Choroid plexus epithelial cell (primary cell): ENCODE measurements at places on chromosomes 12 and 14.

- no peak for DNase-seq
Measured at GRCh38 chr14:99330316-99331240, 58.6 kb upstream of the BCL11B start.

DNA sequence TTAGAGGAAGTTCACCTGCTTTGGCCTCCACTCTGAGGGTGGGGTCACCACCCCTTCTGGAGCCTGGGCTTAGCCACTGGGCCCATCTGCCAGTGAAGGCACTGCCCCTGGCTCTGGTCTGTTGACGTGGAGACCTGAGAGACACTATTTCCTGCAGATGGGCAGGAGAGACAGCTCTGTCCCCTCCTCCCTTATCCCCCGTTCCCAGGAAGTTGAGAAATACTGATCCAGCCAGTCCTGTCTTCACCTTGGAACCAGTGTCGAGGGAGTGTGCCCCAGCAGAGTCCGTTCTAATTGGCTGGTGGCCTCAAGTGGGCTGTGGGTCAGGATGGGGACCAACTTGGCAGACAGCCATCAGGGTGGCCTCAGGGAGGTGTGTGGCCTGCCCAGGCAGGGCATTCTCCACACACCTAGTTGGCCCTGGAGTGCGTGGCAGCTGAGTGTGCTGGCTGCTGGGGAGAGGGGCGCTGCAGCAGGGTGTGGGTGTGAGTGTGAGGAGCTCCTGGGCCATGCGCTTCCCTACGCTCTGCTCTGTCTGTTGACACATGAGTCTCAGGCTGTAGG, 25.4 kb downstream of the CLSTN3 start:
- DNase-seq = no peak

DNA sequence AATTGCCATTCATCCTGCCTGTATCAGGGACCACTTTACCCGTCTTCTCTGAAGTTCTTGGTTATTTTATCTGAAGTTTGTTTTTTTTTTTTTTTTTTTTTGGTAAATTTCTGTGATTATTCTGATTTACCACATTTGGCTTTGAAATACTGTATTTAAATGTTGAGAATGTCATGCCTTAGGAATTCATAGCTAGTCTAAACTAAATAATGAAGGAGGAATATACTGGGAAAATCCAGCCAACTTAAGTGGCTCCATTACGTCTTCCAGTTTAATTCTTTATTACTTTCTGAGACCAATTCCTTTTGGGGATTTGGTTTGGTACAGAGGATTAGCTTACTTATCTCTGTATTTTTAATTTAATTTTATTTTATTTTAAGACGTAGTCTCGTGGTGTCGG, 60.3 kb upstream of the KCNMB4 start:
- peak; percentile 15 for DNase-seq

GRCh38 chr14:37122919-37123639, 49.3 kb downstream of the SLC25A21 start:
- DNase-seq = peak; percentile 42

GRCh38 chr14:52325630-52326029, 11.5 kb downstream of the PTGER2 start:
- no peak for DNase-seq

GRCh38 chr12:127619869-127620734, 646.9 kb upstream of the TMEM132C start:
- no peak for DNase-seq

GRCh38 chr12:65830305-65830704, 6.0 kb downstream of the HMGA2 start:
- DNase-seq = peak; percentile 61

DNA sequence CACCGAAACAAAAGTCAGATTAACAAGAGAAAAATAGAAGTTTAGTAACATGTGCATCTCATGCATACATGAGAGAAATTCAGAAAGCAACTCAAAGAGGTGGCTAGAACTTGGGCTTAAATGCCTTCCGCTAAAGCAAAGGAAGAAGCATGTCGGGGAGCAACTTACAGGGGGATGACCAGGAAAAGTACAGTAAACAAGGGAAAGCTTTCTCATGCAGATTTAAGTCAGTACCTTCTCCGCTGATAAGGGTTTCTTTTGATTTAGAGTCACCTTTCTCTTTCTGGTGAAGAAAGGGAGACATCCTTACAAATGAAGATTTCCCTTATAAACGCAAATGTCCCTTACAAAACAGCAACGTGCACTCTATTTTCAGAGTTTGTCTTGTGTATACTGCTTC, 6.0 kb upstream of the RNASE6 start:
- no peak for DNase-seq

DNA sequence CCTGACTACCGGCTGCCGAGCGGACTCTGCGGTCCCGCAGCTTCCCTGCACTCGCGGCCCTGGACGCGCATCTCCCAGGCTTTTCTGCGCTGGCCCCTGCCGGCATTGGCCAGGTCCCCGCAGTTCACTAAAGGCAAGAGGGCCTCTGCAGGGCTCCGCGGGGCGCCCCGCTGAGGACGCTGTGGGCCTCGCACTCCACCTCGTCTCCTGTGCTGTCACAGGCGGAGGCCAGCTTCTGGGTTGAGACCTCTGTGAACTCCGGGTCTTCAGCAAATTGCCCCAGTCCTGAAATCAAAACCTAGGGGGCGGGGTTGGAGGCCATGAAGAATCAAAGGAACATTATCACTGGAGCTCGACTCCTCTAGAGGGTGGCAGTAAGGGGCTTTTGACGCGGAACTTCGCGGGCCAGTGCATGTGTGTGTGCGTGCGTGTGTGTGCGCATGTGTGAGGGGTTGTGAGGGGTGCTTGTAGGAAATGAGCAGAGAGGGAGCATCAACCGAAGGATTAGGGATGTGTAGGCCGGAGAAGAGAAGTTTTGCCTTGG, 68.5 kb upstream of the CAPRIN2 start:
- no peak for DNase-seq

- peak; percentile 76 for DNase-seq
Measured at GRCh38 chr14:68458840-68459469, 333.9 kb downstream of the ZFP36L1 start.

- no peak for DNase-seq
Measured at GRCh38 chr14:65006261-65006721, 19.6 kb downstream of the FNTB start.

DNA sequence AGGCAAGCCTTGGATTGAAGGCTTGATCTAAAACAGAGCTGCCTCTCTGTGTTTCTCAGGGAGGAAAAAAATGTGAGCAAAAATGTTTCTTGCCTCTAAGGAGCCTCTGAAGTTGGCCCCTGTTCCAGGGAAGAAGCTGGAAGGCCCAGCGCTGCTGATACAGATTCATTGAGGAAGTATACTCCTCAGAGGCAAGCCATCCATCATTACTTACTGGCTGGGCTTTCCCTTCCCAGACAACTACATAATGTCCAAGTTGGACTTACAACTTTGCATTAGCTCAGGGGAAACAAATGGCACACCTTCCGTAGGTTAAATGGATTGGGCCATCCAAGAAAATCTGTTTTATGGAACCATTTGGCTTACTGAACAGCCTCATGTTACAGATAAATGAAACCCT, 263.7 kb upstream of the SEL1L start:
- no peak for DNase-seq

- peak; percentile 72 for DNase-seq
Measured at GRCh38 chr12:121811434-121812319, 7.9 kb downstream of the SETD1B start.

GRCh38 chr14:44782775-44783238, 178.9 kb downstream of the KLHL28 start:
- DNase-seq = peak; percentile 13

DNA sequence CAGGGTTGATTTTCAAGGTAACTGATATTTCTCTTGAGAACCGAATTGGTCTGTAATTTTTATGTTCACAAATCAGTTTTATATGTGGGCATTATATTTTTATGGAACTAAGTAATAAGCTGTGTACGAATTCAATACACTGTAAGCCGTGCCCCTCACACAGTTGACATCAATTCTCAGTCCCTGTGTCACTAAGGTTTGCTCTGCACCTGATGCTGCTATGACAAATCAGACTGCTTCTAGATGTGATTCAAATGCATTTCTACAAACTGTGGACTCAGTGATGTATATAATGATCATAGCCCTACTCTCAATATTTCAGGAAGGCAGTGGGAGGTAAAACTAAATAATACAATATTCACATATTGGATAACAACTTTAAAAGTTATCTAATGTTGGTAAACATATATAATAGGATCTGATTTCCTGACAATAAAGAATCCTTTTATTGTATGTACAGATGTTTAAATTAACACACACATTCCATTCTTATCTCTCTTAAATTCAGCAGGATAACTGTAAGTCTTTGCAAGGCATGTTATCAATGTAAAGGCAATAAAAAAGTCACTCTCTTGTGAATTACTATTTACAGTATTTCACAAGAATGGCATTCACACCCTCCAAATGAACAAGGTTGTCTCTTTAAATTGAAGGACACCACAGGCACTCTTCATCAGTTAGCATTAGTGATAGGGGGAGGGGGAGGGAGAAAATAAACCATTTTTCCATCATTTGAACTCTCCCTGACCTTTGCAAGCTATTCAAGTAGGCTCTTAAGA, 87.2 kb upstream of the SOX5 start:
- DNase-seq = no peak

DNA sequence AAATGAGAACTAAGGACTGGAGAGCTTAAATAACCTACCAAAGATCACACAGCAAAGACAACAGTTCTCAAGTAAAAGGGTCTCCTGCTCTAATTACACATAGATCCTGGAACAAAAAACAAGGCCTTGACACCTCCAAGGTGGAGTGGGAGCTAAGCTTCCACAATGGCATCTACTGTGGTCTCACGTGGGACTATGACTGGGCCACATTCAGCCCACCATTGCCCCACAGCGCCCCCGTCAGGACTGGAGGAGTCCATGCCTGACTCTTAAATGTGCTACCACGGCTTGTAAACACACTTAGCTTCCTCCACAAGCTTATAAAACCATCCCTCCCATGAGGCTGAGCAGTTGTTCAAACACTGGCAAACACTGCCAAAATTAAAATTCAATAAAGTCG, 88.5 kb downstream of the GCH1 start:
- no peak for DNase-seq

GRCh38 chr12:84912198-84913128, at the start of gene SLC6A15:
SLC6A15 (minus strand) TSS chr12:84912799; CDS start chr12:84892120, 20,679 bp downstream.
- DNase-seq = peak; percentile 96

DNA sequence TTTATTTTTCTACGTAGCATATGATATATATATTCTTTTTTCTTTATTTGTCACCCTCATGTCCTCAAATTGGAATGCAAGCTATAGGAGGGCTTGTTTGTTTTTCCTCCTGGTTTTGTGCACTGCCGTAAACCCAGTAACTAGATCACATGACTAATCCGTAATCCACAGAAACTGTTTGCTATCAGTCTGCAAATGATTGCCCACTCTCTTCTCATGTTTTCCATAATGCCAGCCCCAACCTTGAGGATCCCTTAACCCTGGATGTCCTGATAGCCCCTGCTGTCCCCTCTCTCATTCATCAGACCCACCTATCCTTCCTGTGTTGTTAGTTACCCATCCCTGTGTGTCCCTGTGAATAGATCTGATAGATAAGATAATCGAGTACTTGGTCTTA, 94.0 kb downstream of the TSPAN9 start:
- DNase-seq = peak; percentile 43

- no peak for DNase-seq
Measured at GRCh38 chr14:58825606-58826005, 187.8 kb downstream of the DACT1 start.

- DNase-seq = no peak
Measured at GRCh38 chr14:24309538-24310264, at the start of gene LTB4R2. LTB4R2 (plus strand) TSS chr14:24310140; CDS start chr14:24310665, 525 bp downstream.

DNA sequence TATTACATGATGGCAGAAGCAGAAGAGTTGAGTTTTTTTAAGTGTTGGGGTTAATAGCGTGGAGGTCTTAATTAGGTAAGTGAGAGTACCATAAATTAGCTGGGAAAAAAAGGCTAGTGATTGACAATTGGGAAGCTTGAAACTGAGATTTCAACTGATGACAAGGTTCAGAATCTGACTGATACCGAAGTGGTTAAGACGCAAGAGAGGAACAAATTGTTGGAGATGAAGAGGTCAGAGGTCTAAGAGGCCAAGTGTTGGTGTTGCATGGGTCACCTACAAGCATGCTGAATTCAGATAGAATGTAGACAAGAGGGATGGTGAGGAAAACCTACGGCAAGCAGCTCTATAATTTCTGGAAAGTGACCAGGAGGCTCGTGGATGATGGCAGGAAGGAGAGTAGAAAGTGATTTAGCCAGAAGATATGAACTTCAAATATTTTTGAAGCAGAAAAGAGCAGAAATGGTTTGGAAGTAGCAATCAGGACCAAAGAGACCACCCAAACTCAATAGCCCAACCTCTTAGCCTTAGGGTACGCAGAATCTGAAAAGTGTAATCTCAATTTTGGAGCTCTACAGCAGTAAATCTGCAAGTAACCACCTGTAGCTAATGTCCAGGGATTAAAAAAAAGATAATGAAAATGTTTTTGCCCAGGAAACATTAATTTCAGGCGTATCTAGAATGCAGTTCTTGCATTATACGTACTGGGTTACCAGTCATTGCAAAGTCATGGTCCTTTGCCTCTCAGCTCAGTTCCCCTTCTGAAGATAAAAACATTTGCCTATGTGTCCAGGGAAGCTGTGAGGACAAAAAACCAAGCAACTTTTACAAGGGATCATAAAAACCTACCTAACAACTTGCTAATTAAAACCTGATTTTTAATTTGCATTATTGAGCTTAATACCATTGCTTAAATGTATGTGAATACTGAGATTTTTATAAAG, 1.7 kb upstream of the TMPO start:
- DNase-seq = no peak

DNA sequence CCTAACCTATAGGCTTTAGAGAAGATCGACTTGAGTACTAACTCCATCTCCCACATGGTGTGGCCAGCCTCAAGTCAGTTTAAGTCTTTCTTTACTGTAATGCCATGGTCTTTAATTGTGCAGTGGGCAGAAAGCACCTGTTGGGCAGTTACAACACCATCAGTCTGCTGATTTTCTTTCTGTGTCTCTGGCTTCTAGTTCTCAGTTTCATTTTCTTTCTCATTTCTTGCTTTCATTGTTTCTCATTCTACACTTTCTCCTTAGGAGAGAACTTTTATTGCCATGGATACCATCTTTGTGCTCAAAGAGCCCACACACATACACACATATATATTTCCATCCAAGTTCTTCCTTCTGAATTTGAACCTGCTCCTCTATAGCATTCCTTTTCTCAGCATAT, 96.1 kb upstream of the SLC16A7 start:
- DNase-seq = no peak

- DNase-seq = peak; percentile 87
Measured at GRCh38 chr12:90978117-90978770, 23.3 kb upstream of the CCER1 start.

DNA sequence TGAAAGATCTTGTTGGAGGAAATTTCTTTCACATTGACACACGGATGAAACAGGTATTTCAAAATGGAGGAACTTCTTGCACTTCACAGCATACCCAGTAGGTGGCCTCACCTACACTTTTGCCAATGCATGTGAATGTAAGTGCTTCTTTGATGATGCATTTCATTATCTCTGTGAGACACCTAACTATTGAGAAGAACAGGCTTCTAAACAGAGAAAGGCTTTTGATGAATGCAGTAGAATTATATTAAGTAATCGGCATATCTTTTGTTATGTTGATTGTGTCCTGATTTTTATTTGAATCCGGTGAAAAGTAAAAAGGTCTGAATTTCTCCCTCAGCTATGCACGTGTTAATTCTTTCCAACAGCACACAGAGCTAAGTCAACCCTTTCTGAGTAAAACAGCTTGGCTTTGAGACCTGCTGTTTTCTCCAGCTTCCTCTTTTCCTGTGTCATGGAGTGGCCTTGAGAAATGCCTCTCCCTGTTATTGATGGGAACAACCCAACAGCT, 399.0 kb downstream of the NAV3 start:
- peak; percentile 81 for DNase-seq

GRCh38 chr12:89999699-90000505, 291.3 kb upstream of the ATP2B1 start:
- peak; percentile 41 for DNase-seq
